ENCODE measurements at places on chromosomes 11 and 22.

DNA sequence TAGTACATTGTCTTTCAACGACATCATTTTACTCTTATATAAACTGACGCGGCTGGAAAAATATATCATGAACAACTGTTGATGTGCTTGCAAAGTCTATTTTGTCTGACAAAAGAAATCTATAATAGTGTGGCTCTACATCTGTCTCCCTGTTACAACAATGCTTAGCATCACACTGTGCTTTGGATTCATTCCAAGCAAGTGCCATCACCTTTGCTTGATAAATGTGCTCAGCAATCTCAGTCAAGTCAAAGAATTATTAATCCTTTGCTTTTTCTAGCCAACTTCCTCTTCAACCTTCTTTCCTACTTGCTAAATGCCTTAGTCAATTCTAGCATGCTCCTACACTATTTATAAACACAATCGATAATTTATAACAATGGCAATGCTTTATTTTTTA, 140.5 kb downstream of the FCHSD2 start:
- DNase-seq: no peak

DNA sequence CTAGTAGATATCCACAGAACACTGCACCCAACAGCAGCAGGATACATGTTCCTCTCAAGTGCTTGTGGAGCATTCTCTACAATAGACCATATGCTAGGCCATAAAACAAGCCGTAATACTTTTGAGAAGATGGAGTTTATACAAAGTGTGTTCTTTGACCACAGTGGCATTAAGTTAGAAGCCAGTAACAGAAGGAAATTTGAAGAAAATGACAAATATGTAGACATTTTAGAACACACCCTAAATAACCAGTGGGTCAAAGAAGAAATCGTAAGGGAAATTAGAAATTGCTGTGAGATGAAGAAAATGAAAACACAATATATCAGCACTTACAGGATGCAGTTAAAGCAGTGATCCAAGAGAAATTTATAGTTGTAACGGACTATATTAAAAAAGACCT, 163.4 kb downstream of the TBC1D22A start:
- no peak for DNase-seq

DNA sequence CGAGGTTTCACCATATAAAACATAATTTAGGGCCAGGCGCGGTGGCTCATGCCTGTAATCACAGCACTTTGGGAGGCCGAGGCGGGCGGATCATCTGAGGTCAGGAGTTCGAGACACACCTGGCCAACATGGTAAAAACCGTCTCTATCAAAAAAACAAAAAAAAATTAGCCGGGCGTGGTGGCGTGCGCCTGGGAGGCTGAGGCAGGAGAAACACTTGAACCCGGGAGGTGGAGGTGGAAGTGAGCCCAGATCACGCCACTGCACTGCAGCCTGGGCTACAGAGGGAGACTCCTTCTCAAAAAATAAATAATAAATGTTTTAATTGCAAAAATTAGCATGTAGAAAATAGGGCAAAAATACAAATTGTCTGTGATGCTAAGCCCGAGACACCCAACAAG, 993 bp upstream of the SFI1 start:
- DNase-seq: no peak

DNA sequence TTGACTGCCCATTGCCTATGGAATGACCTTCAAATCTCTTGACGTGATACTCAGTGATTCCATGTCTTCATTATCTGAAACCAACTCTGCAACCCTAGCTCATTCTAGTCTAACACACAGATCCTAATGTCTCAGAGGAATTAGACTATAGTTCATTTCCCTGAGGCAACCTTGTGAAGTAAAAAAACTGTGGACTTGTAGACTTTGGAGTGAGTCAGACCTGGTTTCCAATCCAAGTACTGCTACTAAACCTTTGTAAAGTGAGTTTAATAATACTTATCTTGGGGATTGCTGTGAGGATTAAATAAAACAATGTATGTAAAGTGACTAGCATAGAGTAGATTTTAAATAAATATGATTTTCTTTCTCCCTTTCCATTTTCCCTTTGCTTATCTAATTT, 226.1 kb downstream of the BLID start:
- no peak for DNase-seq

- DNase-seq: no peak
Observed at GRCh38 chr11:80084608-80085007, 643.8 kb upstream of the TENM4 start.

GRCh38 chr11:100586361-100587101, 100.6 kb upstream of the ARHGAP42 start:
- no peak for DNase-seq

DNA sequence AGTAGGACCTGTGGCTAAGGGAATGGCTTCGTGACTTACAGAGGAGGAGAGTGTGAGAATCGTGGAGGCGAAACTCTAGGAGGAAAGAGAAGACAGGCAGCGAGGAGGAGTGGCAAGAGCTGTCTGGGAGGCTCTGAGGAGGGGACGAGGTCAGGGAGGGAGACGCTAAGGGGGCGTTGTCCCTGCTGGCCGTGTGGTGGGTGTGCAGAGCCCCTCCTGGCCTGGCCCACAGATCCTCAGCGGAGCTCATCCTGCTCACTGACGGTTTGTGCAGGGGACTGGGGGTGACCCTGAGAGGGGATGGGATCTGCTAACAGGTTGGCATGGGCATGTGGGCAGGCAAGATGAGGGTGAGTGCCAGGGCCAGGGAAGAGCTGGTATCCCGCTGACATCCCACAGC, 56.5 kb upstream of the PRR5 start:
- DNase-seq: no peak

DNA sequence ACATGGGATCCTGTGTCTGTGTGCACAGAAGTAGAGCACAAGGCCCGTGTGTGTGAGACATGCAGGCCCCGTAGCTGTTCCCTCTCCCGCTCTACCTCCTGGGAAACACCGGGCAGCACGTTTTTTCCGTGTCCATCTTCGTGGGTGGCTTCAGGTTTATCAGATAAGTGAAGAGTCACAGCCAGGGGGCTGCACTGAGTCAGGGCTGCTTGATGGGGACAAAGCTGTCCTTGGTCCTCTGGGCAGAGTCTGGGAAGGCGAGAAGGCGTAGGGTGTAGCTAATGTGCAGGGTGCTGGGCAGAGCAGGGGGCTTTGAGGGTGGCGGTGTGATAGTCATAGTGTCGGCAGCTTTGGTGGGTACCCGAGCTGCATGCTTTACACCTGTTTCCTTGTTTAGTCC, 23.7 kb downstream of the INCENP start:
- DNase-seq: no peak

DNA sequence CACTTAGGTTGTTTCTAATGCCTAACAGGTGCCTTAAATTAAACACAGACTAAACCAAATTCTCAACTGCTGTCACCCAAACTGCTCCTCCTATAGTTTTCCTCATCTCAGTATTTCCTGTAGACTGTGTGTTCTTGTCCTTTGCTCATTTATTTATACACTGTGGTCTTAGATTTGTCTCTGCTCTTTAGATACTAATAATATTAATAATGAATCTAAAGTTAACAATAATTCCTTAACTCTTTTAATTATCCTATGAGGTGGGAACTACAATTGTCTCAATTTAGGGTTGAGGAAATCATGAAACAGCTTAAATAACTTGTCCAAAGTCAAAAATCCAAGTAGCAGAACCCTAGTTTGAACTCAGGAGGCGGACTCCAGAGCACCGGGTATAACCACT, 43.9 kb upstream of the YPEL1 start:
- no peak for DNase-seq

DNA sequence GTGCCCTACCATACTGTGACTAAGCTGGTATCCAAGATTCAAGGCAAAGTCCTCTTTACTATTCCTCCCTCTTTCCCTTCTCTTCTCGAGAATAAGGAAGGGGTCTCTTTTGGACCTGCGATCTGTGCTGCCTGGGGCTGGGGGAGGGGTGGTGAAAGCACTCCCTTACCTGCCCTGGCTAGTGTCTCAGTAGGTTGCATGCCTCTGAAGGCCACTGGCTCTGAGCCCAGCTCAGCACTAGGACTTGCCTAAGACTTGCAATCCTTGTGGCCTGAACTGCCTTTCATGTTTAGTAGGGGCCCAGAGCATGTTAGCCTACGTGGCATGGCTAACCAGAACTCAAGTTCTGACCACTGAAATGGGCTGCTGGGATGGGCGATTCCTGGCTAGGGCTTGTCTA, 13.0 kb upstream of the REXO2 start:
- DNase-seq: no peak

- DNase-seq: no peak
Observed at GRCh38 chr11:126840201-126840886, 160.2 kb downstream of the KIRREL3 start.

DNA sequence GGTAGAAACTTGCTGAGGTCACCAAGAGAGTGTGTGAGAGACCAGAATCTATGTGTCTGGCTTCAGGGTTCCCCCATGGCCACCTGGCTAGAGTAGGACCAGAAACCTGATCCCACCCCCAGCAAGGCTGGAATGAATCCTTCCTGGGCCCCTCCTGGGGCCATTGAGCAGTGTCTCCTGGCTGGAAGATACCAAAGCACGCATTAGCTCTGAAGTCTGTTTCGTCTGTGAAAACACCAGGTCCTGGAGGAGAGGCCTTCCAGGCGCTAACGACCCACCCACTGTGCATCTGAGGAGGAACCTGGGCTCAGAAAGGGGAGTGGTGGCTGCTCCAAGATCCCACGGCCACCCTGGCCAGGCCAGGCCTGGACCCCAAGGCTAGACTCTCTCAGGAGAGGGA, 15.5 kb upstream of the TSKU start:
- no peak for DNase-seq

DNA sequence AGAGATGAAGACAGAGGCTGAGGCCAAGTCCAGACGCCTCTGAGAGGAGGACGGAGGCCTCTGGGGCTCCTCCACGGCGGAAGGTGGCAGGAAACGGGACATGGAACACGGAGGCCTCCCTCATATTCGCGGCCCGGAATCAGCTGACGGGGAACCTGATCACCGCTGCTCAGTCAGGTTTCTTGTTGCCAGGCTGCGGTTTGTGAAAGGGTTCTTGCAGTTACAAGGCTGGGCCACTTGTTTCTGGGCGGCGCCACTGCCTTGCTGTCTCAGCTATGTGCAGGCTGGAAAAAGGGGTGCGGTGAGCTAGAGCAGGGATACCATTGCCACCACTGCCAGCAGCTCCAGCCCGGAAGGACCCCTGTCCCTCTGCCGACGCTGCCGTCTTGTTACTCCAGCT, 10.0 kb upstream of the MMP1 start:
- DNase-seq: no peak

DNA sequence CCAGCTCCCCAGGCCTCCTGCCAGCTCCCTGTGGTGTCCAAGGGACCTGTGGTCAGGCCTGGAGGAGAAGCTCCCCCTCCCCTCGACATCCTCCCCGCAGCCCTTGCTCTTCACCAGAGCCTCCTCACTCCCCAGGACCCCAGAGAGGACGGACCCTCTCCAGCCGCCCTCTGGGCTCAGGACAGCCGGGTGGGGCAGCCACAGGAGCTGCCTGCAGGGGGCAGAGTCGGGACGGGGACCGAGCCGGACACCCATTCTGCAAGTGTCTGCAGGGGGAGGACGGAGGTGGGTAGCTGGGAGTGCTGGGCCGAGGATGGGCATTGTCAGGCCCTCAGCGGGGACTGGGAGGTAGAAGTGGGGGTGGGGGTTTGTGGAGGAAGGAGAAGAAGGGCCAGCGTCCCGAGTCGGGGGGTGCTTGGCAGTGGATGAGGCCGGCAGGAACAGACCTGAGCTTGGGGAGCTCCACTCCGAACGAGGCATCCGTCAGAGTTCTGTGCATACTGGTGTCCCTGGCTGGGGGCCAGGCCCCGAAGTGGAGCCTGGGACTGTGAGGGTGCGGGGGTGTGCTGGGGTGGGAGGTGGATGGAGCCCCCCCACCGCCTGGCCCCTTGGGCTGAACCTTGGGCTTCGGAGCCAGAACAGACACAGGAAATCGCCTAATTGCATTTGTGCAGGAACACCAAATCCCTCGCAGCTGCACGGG, 15.2 kb downstream of the PRR33 start:
- DNase-seq: no peak

- no peak for DNase-seq
Observed at GRCh38 chr11:23232652-23233051, 372.4 kb upstream of the CCDC179 start.

DNA sequence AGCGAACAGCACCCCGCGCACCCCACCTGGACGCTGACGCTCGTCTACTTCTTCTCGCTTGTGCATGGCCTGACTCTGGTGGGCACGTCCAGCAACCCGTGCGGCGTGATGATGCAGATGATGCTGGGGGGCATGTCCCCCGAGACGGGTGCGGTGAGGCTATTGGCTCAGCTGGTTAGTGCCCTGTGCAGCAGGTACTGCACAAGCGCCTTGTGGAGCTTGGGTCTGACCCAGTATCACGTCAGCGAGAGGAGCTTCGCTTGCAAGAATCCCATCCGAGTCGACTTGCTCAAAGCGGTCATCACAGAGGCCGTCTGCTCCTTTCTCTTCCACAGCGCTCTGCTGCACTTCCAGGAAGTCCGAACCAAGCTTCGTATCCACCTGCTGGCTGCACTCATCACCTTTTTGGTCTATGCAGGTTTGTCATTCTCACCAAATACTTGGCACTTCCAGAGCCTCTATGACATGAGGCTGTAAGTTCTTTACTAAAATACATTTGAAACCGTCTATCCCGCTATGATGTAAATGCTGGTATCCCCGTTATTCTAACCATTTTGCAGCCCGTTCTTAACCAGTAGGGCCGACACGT, 535 bp downstream of the AQP11 start:
- no peak for DNase-seq

GRCh38 chr11:46718155-46719019, 626 bp upstream of the F2 start:
- no peak for DNase-seq
